Stromal cell of bone marrow (primary cell): ENCODE measurements at places on chromosomes 2 and 18.

DNA sequence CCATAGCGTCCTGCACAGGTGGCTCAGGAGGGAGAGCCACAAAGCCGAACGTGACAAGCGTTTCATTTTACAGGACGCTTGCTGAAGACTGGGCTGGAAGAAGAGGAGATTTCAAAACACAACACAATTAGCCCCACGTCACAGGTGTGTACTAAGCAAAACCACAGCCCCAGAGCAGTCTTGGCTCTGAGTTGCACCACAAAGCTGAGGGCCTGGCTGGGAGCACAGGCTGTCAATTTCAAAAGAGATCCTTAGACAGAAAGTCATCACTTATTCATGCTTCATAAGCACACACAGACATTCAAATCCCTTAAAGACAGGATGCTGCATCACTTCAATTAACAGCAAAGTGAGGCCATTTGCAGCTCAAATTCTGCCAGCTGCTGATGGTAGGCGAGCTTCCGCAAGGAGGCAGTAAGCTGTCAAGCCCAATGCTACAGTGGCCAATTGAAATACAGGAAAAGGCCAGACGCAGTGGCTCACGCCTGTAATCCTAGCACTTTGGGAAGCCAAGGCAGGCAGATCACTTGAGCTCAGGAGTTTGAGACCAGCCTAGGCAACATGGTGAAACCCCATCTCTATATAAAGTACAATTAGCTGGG lies 79.6 kb downstream of the SKA1 start:
- DNase-seq, result no peak

DNA sequence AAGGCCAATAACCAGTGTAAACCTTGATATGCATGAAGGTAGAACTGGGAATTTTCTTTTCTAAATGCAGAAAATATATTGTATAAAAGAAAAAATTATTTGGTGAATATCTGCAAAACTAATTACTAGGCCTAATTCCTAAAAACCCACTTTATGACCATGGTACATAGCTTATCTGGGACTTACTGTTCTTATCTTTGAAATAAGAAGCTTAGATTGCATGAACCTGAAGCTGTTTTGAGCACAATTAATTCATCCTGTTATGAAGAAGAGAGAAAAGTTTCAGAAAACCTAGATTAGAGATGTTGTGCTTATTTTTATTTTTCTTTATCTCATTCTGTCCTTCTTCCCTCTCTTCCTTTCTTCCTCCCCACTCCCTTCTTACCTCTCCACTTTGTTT lies 235.0 kb downstream of the GULP1 start:
- DNase-seq, result no peak

DNA sequence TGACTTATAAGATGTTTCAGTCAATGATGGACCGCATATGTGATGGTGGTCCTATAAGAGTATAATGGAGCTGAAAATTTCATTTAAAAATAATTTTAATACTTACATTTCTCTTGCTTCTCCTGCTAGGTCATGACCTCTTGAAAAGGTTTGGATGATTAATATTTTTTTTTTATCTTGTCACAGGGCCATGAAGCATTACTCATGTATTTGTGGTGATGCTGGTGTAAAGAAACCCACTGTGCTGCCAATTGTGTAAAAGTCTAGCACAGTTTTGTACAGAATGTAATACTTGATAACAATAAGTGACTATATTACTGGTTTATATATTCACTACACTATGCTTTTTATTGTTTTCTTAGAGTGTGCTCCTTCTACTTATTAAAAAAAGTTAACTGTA lies 124.2 kb upstream of the CELF4 start:
- no peak for DNase-seq

DNA sequence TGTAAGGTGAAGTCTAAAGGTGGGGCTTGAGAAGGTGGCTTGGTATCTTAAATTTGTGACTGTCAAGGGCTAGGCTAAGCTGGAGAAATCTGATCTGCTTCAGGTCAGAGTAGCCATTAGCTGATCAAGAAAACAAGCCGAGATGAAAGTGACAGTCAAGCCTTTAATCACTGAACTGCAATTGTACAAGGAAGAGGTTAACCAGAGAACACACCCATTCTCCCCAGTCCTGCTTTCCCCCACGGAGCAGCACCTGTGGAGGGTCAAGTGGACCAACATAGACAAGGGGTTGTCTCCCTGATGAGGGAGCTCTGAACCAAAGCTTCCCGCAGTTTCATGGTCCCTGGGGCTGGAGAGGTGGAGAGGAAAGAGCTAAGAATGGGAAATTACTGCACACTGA lies 901.2 kb downstream of the DCC start:
- no peak for DNase-seq

GRCh38 chr2:237625216-237625705 lies 2.1 kb upstream of the LRRFIP1 start:
- DNase-seq, result no peak

DNA sequence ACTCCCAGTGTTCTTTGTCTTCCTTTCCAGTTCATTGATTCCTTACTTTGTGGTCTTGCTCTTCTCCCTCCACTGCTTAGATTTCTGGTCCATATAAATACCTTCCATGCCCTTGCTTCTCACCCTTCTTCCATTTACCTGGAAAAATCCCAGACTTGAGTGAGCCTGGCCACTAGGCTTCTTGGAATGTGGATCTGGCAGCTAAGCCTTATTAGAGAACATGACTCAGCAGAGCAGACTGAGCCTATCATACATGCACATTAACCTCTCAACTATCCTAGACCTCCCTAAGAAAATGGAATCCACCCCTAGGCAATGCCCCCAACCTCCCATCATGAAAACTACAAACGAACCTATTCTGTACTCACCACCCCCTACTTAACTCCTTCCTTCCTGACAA lies 127.7 kb downstream of the RHBDD1 start:
- no peak for DNase-seq

DNA sequence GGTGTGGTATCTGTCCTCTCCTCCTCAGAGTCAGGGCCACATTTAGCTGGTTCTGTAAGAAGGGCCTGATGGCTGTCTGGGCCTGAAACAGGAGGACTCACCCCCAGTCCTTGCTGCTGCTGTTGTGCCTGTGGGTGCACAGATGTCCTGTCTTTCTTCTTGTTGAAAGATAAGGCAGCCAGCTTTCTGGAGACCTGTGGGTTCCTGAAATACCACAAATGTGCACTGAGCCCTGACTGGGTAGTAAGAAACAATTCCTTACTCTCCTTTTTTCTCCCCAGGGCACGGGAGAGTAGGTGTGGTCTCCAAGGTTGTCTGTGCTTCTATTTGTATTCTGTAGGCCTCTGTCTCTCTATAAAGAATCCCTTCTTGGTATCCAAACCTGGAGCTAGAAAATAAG lies 96.2 kb upstream of the DLX2 start:
- no peak for DNase-seq

- DNase-seq, result no peak
Observed at GRCh38 chr18:77059294-77059916, 73.2 kb downstream of the MBP start.

GRCh38 chr2:129905664-129906081 lies 73.8 kb upstream of the RAB6C start:
- no peak for DNase-seq

DNA sequence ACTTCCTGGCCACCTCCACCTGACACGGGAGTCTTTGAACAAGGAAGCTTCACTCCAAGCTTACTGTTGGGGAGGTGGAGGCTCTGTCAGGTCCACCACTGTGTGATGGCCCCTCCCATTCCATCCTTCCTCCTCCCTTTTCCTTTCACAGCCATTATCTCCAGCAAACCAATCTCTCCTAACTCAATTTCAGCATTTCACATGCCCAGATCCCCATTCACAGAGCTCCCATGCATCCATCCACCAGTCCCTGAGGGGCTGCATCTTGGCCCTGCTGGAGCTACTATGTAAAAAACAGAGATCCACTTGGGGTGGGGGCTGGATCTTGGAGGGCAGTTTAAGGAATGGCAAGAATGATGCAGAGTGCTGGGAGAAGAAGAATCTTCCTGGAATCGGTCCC lies 129.0 kb upstream of the COPS8 start:
- DNase-seq, result no peak

GRCh38 chr2:48183991-48184390 lies 277.7 kb upstream of the FBXO11 start:
- no peak for DNase-seq

DNA sequence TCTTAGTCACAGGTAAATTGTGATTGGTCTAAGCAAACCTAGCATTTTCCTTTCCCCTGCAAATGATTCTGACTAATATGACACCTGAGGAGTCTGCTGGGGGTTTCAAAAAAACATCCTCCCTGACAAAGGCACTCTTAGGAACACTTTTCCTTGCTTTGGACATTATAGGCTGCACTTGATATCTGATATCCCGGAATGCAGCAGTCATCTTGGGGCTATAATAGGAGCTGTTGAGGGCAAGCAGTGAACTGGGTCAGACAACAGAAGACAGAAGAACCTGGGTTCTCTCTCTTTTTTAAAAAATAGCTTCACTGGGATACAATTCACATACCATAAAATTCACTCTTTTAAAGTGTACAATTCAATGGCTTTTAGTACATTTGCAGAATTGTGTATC lies 229.3 kb downstream of the RAB3GAP1 start:
- DNase-seq, result no peak

GRCh38 chr2:43429369-43429768 lies 166.5 kb downstream of the THADA start:
- no peak for DNase-seq

DNA sequence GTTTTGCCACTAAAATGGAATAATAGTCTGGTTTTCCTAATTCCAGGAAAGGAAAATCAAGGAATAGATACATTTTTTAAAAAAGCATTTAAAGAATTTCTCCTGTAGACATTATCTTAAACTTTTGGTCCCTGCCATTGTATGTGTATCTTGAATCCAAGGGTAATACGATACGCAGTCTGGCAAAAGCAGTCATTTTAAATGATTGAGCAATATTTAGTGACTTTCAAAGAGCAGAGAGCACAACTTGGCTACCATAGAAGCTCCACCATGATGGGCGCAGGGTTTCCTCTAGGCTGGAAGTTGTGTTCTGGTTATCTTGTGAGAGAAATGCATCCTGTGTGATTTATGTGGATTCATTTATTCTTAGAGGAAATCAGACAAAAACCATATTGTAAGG lies 92.9 kb downstream of the NEDD4L start:
- no peak for DNase-seq

DNA sequence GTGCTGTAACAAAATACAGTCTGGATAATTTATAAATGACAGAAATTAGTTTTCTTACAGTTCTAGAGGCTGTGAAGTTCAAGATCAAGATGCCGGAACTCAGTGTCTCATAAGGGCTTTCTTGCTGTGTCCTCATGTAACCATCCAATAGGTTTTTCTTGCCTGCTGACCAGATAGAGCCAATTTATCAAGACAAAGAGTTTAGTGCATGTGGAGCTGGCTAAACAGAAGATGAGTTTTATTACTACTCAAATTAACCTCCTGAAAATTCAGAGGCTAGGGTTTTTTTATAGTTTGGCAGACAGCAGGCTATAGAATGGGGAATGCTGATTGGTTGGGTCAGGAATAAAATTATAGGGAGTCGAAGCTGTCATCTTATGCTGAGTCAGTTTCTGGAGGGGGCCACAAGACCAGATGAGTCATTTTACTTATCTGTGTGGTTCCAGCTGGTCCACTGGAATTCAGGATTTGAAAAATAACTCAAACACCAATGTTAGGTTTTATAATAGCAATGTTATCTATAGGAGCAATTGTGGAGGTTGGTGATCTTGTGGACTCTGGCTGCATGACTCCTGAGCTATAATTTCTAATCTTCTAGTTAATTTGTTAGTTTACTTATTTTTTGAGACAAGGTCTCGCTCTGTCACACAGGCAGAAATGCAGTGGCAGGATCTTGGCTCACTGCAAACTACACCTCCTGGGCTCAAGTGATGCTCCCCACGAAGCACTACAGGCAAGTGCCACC lies 3.2 kb upstream of the PDK1 start:
- DNase-seq, result peak; percentile 69

DNA sequence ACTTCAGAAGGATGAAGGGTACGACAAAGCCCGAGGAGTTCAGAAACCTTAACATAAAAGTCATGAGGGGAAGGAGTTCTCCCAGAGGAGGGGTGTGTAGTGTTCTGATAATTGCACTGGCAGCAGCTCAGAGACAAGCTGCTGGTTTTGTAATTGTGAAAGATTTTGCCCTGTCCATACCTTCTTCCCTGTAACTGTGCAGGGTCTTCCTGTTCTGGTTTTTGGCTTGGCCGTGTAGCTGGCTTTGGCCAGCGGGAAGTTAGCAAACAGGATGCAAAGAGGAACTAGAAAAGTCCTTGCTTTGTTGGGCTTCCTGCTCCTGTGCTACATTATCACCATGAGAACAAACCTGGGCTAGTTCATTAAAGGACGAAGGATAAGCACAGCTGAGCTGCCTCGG lies 160.8 kb downstream of the LPIN1 start:
- no peak for DNase-seq

DNA sequence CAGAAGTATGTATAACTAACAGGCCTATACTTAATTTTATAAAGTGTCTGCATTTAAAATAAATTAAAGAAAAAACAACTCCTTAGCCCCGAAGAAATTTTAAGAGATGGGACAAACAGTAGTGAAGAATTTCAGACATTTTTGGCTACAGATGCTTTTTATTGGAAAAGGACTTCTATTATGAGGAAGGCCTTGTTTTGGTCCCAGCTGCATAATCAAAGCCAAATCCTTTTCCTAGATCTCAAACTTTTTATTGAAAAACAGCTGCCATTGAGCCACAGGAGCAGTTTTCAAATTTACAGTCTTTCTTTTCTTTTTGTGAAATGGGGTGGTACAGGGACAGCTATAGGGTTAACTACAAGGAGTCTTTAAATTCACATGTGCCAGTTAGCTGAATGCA lies 51.3 kb upstream of the SETBP1 start:
- DNase-seq, result no peak

- DNase-seq, result no peak
Observed at GRCh38 chr2:70519453-70519852, 34.2 kb downstream of the TGFA start.

- no peak for DNase-seq
Observed at GRCh38 chr2:85154048-85154753, 21.0 kb downstream of the TCF7L1 start.

DNA sequence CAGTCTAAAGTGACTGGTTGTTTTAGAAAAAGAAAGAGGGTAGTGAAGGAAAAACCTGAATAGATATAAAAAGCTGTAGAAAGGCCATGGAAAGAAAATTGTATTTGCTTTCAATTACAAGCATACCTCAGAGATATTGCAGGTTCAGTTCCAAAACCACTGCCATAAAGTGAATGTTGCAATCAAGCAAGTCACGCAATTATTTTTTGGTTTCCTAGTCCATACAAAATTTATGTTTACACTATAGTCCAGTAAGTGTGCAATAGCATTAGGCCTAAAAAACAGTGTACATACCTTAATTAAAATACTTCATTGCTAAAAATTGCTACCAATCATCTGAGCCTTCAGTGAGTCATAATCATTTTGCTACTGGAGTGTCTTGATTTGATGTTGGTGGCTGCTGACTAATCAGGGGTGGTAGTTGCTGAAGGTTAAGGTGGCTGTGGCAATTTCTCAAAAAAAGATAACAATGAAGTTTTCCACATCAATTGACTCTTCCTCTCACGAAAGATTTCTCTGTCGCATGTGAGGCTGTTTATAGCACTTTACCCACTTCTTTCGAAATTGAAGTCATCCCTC lies 2003.8 kb upstream of the PIK3C3 start:
- DNase-seq, result no peak

DNA sequence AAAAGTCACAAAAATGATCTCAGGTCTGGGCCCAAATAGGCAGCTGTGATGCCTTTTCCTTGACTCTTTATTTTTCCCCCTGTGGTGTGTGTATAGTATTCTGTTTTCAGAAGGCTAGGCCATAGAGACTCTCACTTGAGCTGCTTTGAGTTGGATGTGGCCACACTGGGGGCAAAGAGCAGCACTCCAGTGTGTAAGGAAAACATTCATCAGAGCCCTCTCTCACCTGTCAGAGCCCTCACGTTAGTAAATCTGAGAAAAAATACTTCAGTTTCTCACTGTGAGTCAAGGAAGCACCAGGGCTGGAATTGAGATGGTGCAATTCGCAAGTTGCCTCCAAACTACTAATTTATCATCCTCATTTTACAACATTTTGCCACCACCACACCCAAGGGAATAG lies 136.1 kb downstream of the ST6GAL2 start:
- DNase-seq, result no peak
